Testis (tissue), 5 donors: ENCODE measurements at places on chromosomes 11 and 22. TPM values are rescaled to one million over a fixed set of nuclear protein-coding genes. Genes with fewer than 3 reads are reported as not detected.

RAPSN gene
- polyA plus RNA-seq = 0.65 TPM

CARD18 gene
- 0.92 TPM for polyA plus RNA-seq

OSBP2 gene
- 68.0 TPM for polyA plus RNA-seq

MAJIN gene
- polyA plus RNA-seq = 36.4 TPM

PMM1 gene
- polyA plus RNA-seq = 82.2 TPM

MPEG1 gene
- polyA plus RNA-seq = 12.1 TPM

C11orf97 gene
- polyA plus RNA-seq = 25.2 TPM

UPB1 gene
- 6.7 TPM for polyA plus RNA-seq

SGSM1 gene
- polyA plus RNA-seq = 5.1 TPM
